ENCODE measurements at places on chromosomes 2 and 18.

DNA sequence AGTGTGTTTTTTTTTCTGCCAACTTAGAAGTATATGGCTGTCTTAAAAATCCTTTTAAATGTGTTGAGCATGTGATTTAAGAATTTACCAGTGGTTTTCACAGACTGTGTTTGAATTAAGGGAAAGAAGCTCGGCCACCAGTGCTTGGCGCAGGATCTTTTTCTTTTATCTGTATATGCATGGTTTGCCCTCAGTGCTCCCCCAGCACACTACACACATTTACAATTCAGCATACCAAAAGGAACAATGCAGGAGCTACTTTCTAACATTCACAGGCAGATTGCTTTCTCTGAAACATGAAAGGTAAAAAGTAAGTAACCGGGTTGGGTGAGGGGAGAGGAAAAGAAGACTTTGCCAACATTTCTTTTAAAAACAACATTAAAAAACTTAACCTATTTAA, 3.9 kb downstream of the SALL3 start:
- DNase-seq: no peak

GRCh38 chr18:63098018-63098981, 221.3 kb downstream of the BCL2 start:
- no peak for DNase-seq

GRCh38 chr2:12642859-12643258, 73.9 kb upstream of the TRIB2 start:
- DNase-seq: no peak

DNA sequence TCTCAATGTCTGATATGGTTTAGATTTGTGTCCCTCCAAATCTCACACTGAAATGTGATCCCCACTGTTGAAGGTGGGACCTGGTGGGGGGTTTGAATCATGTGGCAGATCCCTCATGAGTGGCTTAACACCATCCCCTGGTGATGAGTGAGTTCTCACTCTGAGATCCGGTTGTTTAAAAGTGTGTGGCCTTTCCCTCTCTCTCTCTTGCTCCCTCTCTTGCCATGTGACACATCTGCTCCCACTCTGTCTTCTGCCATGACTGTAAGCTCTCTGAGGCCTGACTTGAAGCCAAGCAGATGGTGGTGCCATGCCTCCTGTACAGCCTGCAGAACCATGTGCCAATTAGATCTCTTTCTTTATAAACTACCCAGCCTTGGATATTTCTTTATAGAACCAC, 108.8 kb downstream of the RBMS1 start:
- DNase-seq: no peak

- no peak for DNase-seq
Measured at GRCh38 chr2:60634438-60634837, 81.0 kb upstream of the BCL11A start.

DNA sequence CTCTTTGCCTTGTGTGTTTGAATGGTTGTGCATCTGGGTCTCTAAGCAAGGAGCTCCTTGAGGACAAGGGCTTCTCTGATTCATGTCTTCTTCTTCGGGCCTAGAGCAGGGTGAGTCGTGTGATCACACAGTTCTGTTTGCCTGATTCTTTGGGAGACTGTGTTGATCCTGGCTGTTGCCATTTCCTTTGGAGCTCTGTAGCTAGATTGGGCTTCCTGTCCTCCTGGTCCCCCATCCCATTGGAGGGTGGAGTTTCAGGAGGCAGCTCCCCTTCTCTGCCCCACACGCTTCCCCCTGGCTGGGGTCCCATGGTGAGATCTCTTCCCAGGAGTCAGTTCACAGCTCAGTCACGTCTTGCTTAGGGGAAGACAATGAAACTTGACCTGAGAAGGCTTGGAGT, 92.8 kb downstream of the TRIB2 start:
- no peak for DNase-seq

- DNase-seq: no peak
Measured at GRCh38 chr18:75238100-75238499, 27.5 kb downstream of the TSHZ1 start.

DNA sequence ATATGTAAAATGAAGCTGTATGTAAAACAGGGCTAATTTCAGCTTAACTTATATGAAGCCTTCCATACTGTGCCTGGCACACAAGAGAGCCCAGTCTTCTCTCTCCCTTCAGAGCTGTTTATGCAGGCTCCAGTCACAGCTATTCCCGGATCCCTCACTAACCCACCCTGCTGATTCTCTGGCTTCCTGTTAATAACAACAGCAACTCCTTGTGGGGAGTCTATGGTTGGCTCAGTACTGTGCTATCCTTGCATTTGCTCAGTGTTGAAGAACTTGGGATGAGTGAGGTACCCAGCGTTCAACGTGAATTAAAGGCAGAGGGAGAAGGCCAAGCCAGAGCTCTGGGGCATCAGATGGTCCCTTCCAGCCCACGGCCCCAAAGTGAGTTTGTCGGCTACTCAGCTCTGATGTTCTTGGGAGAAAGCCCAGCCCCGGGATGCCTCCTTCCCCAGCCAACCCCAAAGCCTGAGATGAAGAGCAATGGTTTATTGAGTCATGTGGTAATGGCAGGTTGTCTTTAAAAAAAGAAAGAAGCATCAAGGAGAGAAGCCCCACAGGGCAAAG, 43.2 kb downstream of the PSD4 start:
- DNase-seq: no peak

DNA sequence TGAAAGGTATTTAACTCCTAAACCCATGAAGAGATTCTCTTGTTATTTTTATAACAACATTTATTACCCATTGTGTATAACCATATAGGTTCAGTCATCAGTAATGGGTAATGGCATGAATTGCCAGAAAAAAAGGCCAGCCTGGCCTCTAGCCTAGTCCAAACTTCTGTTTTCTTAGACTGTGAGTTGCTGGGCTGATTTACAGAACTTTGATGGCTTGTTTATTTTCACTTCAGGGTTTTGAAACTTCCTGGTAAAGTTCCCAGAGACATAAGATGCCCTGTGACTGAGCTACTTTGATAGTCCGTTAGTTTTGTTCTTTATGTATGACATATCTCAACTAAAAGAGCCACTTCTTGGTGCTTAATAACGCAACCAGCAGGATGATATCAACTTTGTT, 164.8 kb downstream of the METTL4 start:
- no peak for DNase-seq

- no peak for DNase-seq
Measured at GRCh38 chr2:101843048-101843447, 145.5 kb downstream of the MAP4K4 start.

DNA sequence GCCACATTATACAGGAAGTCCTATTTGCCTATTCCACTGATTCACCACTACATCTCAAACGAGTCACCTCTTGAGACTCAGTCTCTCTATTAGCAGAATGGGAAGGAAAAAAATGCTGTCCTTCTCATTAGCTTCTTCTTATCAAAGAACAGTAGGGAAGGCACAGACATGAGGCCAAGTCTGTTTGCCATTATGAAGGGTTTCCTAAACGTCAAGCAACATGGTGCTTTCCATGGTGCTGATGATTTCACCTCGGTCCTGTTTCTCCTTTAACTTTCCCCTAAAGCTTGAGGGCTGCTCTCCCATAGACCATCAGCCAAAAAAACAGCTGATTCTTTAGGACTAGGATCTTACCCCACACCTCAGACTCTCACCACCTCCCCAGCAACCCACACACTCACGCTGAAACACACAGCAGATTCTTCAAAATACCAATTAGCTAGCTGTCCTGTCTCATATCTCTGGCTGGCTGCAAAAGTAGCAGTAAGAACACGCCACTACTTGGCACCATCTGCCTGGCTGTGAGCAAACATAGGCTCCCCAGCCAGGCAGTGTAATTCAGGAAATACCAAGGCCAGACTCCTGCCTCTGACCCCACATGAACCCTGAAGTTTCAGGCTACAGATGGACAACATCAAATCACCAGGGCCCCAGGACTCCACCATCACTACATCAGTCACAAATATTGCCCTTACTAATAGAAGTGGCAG, 30.5 kb downstream of the GALNT14 start:
- no peak for DNase-seq

GRCh38 chr2:68742626-68743415, 8.2 kb downstream of the ARHGAP25 start:
- no peak for DNase-seq

- no peak for DNase-seq
Measured at GRCh38 chr2:202944408-202944807, 32.3 kb downstream of the CARF start.

DNA sequence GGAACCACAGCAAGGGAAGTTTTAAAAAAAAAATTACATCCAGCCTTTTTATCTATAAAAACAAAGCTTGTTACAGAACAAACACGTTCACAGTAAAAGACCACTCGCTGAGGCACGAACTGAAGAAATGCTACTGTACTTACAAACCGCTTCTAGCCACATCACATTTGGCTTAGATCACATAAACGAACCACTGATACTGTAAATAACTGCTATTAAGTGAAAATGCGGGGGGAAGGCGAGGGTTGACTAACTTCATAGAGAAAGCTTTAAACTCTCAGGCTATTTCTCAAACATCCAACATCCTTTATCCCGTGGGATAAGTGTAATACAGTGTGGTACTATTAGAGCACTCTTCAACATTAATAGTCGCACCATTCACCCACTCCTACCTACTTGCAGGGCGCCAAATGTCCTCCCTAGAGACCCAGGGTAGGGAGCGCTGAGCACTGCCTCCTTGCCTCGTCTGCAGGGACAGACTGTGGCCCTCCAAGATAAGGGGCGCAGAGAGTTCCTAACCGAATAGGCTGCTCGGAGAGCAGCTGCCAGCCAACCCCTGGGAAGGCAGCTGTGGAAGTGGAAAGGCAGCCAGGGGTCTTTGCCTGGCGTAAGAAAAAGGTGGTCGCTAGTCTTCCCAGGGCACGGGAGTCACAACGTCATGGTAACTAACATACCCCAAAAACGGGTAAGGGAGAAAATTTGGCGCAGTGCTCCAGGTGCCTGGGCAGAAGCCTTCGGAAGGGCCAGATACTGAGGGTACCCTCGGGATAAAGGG, 854 bp downstream of the GPR155 start:
- DNase-seq: no peak

DNA sequence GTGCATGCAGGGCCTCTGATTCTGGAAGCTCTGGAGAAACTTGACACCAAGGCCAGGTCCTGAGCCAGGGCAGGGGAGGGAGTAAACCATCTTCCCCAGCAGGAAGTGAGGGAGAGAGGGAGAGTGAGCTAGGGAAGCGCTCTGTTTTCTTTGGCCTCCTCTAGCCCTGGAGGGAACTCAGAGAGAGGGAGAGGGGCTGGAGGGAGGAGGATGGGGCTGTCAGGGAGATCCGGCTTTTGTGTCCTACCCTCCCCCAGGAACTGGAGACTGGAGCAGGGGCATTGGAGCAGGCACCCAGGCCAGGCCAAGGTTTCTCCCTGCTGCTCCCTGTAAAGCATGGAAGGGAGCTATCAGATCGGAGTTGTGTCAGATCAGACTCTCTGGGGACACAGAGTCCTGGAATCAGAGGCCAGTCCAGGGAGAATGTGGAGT, 22.7 kb upstream of the PKDCC start:
- DNase-seq: no peak

DNA sequence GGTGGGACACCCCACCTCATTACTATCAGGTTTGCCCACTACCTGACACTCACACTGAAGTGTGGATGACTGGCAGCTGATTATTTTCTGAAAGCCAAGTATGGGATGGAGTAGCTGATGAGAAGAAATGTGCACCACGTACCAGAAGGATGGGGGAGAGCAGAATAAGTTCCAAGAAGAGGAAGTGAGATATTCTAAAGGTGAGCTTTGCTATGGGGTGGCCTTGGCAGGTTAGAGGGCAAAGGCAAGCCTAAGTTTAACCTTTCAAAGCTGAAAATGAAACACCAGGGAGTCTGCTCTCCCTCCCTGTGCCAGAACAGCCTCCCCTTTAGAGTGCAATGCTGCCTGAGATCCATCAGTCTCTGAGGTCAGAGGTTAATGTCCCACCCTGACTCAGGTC, 196.1 kb upstream of the OSR1 start:
- DNase-seq: no peak

DNA sequence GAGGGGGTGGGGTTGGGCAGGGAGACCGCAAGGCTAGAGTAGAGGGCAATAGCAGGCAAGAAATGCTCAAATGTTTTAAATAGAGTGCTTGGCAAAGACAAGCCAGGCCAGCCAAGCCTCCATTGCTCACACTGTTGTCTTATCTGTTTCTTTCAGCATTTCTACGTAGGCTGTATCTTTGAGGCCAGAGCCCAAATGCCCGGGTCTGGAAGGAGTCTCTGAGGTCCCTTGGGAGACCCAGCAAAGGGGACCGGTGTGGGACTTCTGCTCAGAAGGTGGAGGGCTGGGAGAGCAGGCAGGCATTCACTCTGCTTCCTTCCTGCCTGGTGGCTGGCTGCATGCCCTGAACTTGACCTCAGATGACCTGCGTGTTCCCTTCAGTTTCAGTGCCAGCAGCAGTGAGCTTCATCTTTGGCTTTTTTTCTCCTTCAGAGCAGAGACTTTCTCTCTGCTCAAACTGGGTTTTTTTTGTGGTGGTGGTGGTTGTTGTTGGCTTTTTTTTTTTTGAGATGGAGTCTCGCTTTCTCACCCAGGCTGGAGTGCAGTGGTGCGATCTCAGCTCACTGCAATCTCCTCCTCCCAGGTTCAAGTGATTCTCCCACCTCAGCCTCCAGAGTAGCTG, 13.7 kb upstream of the TET3 start:
- DNase-seq: peak; percentile 22

GRCh38 chr2:58871469-58872142, 630.5 kb upstream of the FANCL start:
- no peak for DNase-seq

DNA sequence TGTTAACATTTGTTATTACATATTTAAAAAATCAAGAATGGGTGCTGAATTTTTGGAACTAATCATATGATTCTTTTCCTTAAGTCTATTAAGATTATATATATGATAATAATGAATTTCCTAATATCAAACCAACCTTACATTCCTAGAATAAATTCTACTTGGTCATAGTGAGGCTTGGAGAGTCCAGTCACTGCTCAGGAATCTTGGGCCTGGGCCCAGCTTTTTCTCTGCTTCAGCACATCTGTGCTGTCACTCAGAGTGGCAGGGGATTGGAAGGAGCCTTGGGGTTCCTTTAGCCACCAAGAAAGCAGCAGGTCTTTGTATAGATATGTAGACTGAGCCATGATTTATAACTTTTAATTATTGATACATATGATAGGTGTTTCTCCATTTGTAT, 19.9 kb upstream of the ZAP70 start:
- DNase-seq: no peak

DNA sequence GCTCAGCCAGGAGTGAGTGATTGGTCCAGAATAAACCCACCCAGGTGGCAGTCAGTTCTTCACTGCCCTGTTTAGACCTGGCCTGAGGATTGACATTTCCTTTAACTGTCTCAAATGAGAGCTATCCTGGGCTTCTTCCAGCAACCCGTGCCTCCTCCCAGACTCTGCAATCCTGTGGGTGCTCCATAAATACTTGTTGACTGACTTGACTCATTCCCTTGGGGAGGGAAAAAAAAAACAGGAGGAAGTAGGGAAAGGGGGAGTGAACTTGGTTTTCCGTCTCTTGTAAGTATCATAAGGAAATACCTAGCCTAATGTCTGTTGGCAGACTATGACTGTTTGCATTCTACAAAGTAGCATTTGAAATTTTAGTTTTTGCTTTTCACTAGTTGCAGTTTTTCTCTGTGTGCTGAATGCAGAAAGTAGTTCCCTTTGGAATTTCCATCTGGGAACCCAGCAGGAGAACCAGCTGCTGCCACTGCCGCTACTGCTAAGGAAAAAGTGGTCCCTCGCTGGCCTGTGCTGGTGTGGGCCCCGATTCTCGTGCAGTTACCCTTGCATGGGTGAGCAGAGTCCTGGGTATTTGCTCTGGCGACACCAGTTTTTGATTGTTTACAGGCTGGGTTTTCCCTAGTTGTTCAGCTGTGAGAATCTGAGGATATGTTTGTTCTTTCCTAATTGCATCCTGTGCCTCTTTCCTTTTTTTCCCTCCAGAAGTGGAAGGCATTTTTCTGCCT, 78.8 kb downstream of the TGOLN2 start:
- no peak for DNase-seq

Measured in activated CD8-positive, alpha-beta memory T cell treated with anti-CD3 and anti-CD28 coated beads for 1 hour (primary cell).